ENCODE measurements at places on chromosomes 7 and 10.

DNA sequence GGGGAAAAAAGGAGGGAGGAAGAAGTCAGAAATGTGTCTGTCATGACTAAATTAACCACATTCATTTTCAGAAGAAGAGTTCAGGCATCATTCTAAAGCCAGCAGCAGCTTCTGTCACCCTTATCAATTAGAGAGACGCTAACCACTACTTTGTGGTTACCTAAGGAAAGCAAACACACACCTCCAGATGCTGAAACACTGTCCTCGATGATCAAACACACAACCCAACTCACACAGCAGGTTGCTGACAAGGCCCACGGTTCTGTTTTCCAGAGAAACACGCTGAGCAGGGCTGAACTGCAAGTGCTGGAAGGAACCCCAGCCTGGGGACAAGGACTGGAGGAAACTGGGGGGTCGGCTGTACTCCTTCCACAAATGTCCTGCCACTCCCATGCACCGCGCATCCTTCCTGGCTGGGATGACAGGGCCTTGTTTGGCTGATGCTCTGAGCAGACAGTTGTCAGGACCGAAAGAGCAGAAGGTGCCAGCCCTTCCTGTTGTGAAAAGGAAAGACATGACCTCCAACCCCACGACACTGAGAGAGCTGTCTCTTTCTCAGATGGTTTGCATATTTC lies 36.6 kb downstream of the PRKCQ start:
- DNase-seq, result no peak
- no peaks in the 10 kb centered on the region for H3K27me3 ChIP-seq
- no peaks in the 10 kb centered on the region for H3K36me3 ChIP-seq
- H3K4me3 ChIP-seq, result no peak overlapping the region
- H3K27ac ChIP-seq, result no peak overlapping the region
- no peaks in the 10 kb centered on the region for H3K4me1 ChIP-seq

DNA sequence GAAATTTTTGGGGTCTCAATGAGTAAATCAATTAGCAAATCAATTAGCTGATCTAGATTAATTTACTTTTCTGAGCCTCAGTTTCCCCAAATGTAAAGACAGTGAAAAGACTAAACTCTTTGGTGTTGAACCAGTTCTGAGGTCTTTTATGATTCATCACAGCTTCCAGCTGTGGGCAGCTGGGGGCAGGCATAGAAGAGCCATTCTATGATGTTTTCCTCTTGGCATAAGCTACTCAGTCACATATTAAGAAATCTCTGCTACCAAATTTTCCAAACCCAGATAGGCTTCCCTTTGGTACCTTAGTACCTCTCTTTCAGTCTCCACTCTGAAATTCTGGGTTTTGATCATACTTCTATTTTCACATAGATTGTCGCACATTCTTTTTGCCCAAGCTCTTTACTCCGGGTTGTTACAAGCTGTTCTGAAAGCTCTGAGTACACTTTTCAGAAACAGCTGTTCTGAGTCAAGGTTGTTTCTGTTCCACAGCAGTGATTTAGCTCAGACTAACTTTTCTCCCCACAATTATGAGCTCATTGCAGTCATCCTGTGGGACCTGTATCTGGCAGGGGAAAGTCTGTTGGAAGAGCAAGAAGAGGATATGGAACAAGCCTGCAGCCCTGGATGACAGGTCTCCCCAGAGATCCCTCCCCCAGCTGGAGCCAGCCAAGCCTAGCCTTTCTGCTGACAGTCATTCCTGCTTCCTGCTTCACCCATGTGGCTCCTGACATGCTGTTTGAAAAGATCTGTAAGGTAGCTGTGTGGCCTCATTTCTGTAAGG lies 599.6 kb upstream of the GHITM start:
- no peaks in the 10 kb centered on the region for H3K36me3 ChIP-seq
- H3K27me3 ChIP-seq, result no peaks in the 10 kb centered on the region
- H3K4me3 ChIP-seq, result no peak overlapping the region
- DNase-seq, result no peak
- H3K4me1 ChIP-seq, result no peaks in the 10 kb centered on the region

DNA sequence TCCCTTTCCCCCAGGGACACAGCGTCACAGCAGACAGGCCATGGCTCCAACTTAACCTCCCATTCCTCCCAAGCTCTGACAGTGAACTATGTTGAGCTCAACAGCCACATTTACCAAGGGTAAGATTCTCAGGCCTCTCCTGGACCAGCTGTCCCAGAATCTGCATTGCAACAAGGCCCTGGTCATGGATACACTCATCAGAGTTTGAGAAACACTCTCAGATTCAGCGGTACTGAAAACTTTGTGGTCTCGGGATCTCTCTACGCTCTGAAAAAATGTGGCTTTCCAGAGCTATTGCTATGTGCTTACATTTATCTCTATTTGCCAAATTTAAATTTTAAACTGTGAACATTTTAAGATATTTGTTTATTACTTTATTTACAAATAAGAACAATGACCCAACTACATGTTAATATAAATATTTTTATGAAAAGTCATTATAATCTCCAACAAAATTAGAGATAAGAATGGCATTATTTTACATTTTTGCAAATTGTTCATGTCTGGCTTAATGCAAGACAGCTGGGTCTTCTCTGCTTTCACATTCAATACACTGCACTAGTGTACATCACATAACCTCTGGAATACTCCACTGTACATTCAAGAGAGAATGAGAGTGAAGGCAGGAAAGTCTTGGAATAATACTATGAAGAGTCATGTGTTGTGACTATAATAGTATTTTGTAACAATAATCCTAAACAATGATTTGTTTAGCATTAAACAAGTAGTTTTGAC lies 190.9 kb upstream of the PITRM1 start:
- no peaks in the 10 kb centered on the region for H3K27me3 ChIP-seq
- no peak overlapping the region for H3K4me3 ChIP-seq
- no peaks in the 10 kb centered on the region for H3K36me3 ChIP-seq
- H3K4me1 ChIP-seq, result no peaks in the 10 kb centered on the region
- no peak overlapping the region for H3K27ac ChIP-seq
- DNase-seq, result no peak

DNA sequence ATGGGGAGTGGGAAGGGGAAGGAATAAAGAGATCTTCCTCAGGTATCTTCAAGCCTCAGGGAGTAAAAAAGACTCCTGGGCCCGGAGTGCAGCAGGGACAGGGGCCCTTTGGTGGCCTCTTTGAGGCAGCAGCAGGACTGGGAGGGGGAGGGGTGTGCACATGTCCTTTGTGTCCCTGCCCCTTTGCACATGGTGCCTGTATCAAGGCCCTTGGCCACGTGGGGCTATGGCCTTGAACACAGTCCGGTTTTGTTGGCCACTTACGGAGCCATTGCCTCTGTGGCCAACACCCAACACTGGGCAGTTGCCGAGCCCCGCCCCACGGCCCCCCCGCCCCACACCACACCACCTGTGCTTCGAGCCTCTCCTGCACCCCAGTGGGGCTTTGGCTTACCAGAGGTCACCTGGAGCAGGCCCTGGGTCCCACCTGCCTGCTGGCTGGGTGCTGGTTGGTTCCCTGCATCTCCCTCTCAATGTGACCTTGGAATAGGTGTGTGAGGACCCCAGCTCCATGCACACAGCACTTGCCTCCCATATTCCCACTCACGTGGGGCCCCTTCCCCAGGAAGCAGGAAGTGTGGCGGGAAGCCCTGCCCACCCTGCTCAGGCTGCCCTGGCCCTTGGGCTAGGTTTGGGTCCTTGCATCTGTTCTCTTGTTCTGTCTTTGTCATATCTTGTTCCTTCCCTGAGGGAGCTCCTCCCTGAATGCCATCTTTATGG lies 5.4 kb downstream of the SAP25 start:
- H3K27ac ChIP-seq, result no peak overlapping the region
- H3K4me1 ChIP-seq, result peaks cover 31% of the 10 kb centered on the region
- no peak for DNase-seq
- H3K4me3 ChIP-seq, result no peak overlapping the region
- no peaks in the 10 kb centered on the region for H3K36me3 ChIP-seq
- no peaks in the 10 kb centered on the region for H3K27me3 ChIP-seq

GRCh38 chr10:84510121-84510520 lies 181.7 kb downstream of the CCSER2 start:
- H3K36me3 ChIP-seq, result no peaks in the 10 kb centered on the region
- DNase-seq, result no peak
- H3K27me3 ChIP-seq, result no peaks in the 10 kb centered on the region
- no peak overlapping the region for H3K4me3 ChIP-seq
- H3K27ac ChIP-seq, result no peak overlapping the region

- no peak overlapping the region for H3K4me3 ChIP-seq
- H3K4me1 ChIP-seq, result no peaks in the 10 kb centered on the region
Observed at GRCh38 chr7:2710901-2711551, 23.0 kb downstream of the AMZ1 start.

DNA sequence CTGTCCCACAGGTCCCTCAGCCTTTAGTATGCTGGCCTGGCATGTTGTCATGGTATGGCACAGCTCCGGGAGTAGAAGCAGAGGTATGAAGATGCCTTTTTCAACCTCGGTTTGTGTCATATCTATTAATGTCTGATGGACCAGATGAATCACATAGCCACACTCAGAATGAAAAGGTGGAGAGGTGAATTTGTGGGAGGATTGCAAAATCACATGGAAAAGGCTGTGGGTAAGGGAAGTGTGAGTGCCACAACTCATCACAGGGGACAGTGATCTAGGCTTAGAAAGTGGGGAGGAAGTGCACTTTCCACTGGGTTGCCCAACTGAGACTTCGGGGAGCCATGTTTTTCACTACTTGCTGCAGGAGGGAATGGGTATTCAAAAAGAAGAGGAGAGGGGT lies 190.7 kb downstream of the WDR11 start:
- DNase-seq, result no peak
- no peak overlapping the region for H3K4me3 ChIP-seq
- no peaks in the 10 kb centered on the region for H3K4me1 ChIP-seq
- no peaks in the 10 kb centered on the region for H3K27me3 ChIP-seq

- H3K27ac ChIP-seq, result no peak overlapping the region
- H3K36me3 ChIP-seq, result peaks cover 46% of the 10 kb centered on the region
- DNase-seq, result no peak
- no peak overlapping the region for H3K4me3 ChIP-seq
Observed at GRCh38 chr10:122236690-122237306, 34.3 kb upstream of the BTBD16 start.

GRCh38 chr10:100878291-100878910 lies 34.4 kb upstream of the SLF2 start:
- H3K27me3 ChIP-seq, result no peaks in the 10 kb centered on the region
- no peak for DNase-seq
- no peaks in the 10 kb centered on the region for H3K36me3 ChIP-seq
- no peak overlapping the region for H3K4me3 ChIP-seq
- no peaks in the 10 kb centered on the region for H3K4me1 ChIP-seq

- no peaks in the 10 kb centered on the region for H3K36me3 ChIP-seq
- DNase-seq, result no peak
- H3K4me1 ChIP-seq, result peaks cover 82% of the 10 kb centered on the region
- H3K27ac ChIP-seq, result peak overlapping the region; percentile 96
- H3K27me3 ChIP-seq, result no peaks in the 10 kb centered on the region
- H3K4me3 ChIP-seq, result no peak overlapping the region
Observed at GRCh38 chr10:104318810-104319741, 19.2 kb downstream of the ITPRIP start.

DNA sequence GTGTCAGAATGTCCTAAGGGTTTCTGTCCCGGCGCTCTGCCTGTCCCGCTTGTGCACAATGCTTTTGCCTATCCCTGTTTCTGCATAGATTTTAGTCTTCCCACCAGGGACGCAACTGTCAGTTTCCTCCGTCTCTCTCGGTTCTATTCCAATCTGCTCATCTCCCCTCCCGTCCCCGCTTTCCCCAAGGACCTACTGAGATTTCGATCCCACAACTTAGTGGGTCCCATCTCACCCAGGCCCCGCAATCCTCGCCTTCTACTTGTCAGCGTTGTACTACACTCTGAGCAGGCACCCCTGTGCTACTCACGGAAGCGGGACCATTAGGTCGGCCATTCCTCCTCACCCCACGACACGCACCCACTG lies 519 bp upstream of the ZNF655 start:
- no peaks in the 10 kb centered on the region for H3K27me3 ChIP-seq
- peak overlapping the region; percentile 84 for H3K4me3 ChIP-seq
- peaks cover 31% of the 10 kb centered on the region for H3K36me3 ChIP-seq
- peak overlapping the region; percentile 96 for H3K27ac ChIP-seq
- no peak for DNase-seq
- peaks cover 61% of the 10 kb centered on the region for H3K4me1 ChIP-seq

DNA sequence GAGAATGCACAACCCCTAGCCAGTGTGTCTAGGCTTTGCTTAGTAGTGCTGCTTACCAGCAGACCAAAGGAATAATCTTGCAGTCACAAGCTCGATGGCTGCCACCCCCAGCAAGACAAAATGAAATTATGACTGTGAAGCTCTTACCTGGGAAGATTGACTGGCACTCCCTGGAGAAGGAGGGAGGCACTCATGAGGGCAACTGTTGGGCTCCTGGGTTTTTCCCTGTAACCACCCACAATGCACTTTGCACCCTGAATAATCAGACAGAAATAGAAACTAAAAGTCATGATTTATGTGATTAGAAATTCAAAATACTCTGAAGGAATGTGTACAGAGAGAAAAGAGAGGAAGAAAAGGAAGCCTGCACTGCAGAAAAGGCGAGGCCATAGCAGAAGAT lies 144.3 kb upstream of the DGKB start:
- H3K4me1 ChIP-seq, result no peaks in the 10 kb centered on the region
- no peak overlapping the region for H3K4me3 ChIP-seq
- no peaks in the 10 kb centered on the region for H3K36me3 ChIP-seq
- H3K27me3 ChIP-seq, result no peaks in the 10 kb centered on the region

GRCh38 chr7:112185005-112185834 lies 21.0 kb downstream of the DOCK4 start:
- no peaks in the 10 kb centered on the region for H3K36me3 ChIP-seq
- H3K4me3 ChIP-seq, result no peak overlapping the region
- H3K27me3 ChIP-seq, result no peaks in the 10 kb centered on the region
- no peak overlapping the region for H3K27ac ChIP-seq
- no peak for DNase-seq

DNA sequence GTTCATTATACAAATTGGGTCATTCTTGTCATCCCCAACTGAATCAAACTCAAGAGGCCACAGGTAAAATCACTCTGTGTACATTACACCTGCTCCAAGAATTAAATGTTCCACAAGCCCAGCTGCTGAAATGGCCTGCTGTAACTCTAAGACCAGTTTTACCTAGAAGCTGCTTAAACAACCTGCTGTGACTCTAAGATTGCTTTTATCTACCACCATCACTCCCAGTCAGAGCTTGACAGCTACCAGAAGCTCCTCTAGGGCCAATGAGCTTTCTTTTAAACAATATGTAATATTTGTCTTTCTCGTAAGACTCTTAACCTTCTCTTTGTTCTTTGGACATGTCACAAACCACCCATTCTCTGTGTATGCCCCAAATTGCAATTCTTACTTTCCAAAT lies 141.8 kb upstream of the LRGUK start:
- H3K27me3 ChIP-seq, result no peaks in the 10 kb centered on the region
- no peak for DNase-seq

DNA sequence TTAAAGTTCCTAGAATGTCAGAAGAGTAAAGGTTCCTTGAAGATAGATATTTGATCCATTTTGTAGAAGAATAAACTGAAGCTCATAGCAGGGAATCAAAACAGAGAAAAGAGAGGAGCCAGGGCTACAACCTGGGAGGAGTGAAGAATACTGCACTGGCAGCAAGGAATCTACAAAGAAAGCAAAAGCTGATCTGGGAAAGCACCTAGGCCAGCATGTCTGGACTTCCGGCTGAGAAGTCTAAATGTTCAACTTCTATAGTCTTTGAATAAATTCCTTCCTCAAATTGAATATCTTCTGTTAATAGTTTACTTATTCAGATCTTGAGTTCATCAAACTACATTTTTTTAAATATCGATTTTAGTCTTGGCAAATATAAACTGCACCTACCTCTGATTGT lies 78.2 kb downstream of the VPS41 start:
- DNase-seq, result no peak
- H3K27ac ChIP-seq, result no peak overlapping the region
- H3K4me1 ChIP-seq, result peaks cover 10% of the 10 kb centered on the region
- no peaks in the 10 kb centered on the region for H3K36me3 ChIP-seq

Data from vagina (tissue), 2 donors.